ENCODE measurements at places on chromosomes 12 and 14.

GRCh38 chr12:113040722-113041171 lies 15.8 kb upstream of the DTX1 start:
- DNase-seq = no peak

- no peak for DNase-seq
Observed at GRCh38 chr12:104662908-104663307, 206.2 kb downstream of the CHST11 start.

- no peak for DNase-seq
Observed at GRCh38 chr12:32134101-32134888, 27.6 kb downstream of the BICD1 start.

GRCh38 chr12:49377386-49377785 lies 10.1 kb downstream of the SPATS2 start:
- no peak for DNase-seq

- no peak for DNase-seq
Observed at GRCh38 chr12:92736605-92737004, 33.8 kb downstream of the PLEKHG7 start.

GRCh38 chr14:64109819-64110554 lies 184.2 kb downstream of the ESR2 start:
- DNase-seq = no peak

DNA sequence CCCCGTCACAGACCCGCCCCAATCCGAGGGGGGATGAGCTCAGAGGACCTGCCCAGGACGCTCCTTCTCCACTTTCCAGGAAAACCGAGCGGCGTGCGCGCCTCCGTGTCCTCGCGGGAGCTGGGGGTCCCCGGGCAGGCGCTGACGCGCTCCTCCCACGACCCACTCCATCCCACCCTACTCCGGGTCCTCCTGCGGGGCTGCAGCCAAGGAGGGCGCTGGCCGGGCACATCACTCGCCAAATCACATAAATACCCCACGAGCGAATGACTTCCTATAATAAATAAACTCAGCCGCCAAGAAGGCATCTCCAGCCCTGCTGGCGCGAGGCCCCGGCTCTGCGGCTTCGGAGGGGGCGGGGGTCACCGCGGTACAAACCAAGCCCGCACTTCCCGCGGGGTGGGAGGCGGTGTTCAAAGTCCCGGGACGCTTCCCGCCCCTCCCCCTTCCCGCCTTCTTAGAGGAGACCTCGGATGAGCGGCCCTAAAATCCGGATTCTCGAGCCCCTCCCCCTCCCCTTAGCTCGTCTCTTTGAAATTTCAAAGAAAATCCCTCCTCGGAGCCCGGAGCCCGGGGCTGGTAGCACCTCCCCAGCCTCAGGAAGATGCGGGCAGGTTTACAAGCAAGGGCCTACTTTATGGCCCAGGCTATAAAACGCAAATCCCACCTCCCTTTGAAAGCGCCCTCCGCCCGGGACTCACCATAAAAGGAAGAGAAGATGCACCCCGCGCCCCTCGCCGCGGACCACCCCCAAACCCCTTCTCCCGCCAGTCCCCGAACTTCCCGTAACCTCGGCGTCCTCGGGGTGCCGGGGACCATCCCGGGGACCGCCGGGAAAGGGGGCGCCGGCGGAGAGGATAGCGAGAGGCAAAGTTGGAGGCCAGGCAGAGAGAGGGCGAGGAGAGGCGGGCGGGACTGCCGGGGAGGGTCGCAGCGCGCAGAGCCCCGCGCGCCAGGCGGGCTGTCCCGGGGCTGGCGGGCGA lies 712 bp upstream of the FZD10 start:
- no peak for DNase-seq

- DNase-seq = no peak
Observed at GRCh38 chr14:99257673-99258221, 14.2 kb downstream of the BCL11B start.

GRCh38 chr14:104826189-104826860 lies 25.4 kb downstream of the ZBTB42 start:
- DNase-seq = peak; percentile 97

DNA sequence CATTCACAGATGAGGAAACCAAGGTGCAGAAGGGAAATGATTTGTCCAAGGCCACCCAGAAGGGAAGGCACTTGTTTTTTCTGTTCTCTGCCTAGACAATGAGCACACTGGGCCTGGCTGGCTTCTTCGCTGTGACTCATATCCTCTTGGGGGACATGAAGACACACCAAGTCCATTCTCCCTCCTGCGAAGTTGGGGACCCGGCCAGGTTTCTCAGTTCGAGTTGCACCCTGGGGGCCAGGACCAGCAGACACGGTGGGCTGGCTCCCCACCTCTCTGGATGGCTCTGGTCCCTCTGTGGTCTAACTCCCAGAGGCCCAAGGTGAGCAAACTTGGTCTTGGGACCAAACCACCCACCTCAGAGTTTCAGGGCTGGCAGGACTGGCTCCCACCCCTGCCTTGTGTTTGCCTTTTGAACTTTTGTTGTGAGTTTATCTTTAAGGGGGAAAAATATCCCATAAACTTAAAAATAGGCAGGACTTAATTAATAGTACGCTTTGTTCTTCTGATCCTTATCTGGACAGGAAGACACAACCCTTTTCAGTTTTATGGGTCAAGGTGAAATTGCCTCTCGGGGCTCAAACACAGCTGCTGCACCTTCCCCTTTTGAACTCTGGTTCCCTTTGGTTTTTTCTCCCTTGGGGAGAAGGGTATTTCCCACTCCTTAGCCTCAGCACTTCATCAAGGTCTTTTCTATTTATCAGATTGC lies 9.0 kb upstream of the MLEC start:
- no peak for DNase-seq

DNA sequence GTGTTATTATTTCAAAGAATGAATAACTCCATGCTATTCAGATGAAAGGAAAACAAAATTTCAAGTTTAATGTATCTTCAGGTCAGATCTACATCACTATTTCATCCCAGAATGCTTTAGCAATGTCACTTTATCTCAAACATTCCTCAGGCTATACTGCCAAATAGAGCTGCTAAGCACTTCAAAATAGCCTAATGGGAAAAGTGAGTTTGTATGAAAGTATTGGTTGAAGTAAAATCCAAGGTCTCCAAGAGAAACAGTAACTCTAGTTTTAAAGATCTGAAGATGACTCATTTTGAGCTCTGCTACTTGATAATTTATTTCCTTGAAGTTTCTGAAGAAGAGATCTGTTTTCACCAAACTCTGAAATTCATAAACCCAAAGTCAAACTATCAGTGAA lies 466.2 kb upstream of the FOXG1 start:
- DNase-seq = no peak
